ENCODE measurements at places on chromosomes 1 and 21. TPM values are rescaled to one million over a fixed set of nuclear protein-coding genes. Genes with fewer than 3 reads are reported as not detected.
A peak's percentile ranks its signal among the peaks of the same experiment; 100 is the strongest.

The NRIP1 gene
- total RNA-seq = 7.6 TPM

The SPATA45 gene
- total RNA-seq = not detected

The AURKAIP1 gene
- 115 TPM for total RNA-seq

The C1orf56 gene
- 1.0 TPM for total RNA-seq

The GRHL3 gene
- not detected for total RNA-seq

The TNFAIP8L2 gene
- 6.9 TPM for total RNA-seq

The RAB42 gene
- total RNA-seq = not detected

The TRNP1 gene
- total RNA-seq = not detected

The CTSS gene
- total RNA-seq = 88.4 TPM

The PCP4 gene
- total RNA-seq = not detected

The TMCO4 gene
- 6.9 TPM for total RNA-seq

The PTGS2 gene
- 0.41 TPM for total RNA-seq

The GCSAML gene
- 0.14 TPM for total RNA-seq

The WNT2B gene
- 0.16 TPM for total RNA-seq

The C21orf58 gene
- total RNA-seq = 20.7 TPM

The PRMT6 gene
- total RNA-seq = 2.8 TPM

The GBP1 gene
- total RNA-seq = 51.3 TPM

The NTNG1 gene
- 0.25 TPM for total RNA-seq

The SPRR2F gene
- total RNA-seq = not detected

GRCh38 chr1:232062967-232063366 is 436.4 kb downstream of the DISC1 start:
- DNase-seq = no peak

GRCh38 chr1:114902343-114902742 is 47.7 kb downstream of the SYCP1 start:
- DNase-seq = no peak

DNA sequence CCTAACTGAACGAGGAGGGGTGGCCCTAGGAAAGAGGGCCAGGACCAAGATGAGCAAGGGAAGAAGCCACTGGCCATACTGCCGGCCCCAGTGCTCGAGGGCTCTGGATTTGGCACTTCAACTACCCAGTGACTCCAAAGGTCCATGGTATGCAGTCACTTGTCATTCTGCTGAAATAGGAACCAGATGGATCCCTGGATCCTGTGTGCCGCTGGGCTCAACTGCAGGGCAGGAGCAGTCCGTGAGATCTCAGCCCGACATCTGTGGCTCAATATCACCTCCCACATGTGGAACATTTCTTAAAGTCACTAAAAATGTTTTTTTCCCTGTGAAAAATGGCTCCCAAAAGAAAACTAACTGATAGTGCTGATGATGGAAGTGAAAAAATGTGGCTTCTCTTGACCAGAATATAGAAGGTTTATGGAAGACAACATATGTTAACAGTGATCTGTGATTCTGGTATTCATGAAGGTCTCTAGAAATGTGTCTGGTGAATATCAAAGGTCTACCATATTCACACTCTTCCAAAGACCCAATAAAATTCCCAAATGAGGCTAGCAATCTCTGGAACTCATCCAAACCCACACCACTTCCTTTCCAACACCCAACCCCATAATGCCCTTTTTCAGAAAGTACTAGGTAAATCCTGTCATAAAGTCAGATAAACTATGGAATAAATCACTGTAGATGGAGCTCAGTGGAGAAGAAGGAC is 24.1 kb downstream of the PAFAH2 start:
- DNase-seq = no peak

GRCh38 chr1:11807133-11807532 is 1.1 kb downstream of the CLCN6 start:
- no peak for DNase-seq

GRCh38 chr1:161285521-161285920 is 24.2 kb downstream of the MPZ start:
- DNase-seq = no peak

- DNase-seq = no peak
Observed at GRCh38 chr1:191993549-191993948, 164.7 kb upstream of the RGS18 start.

GRCh38 chr1:218366322-218367052 is 21.4 kb downstream of the TGFB2 start:
- no peak for DNase-seq

DNA sequence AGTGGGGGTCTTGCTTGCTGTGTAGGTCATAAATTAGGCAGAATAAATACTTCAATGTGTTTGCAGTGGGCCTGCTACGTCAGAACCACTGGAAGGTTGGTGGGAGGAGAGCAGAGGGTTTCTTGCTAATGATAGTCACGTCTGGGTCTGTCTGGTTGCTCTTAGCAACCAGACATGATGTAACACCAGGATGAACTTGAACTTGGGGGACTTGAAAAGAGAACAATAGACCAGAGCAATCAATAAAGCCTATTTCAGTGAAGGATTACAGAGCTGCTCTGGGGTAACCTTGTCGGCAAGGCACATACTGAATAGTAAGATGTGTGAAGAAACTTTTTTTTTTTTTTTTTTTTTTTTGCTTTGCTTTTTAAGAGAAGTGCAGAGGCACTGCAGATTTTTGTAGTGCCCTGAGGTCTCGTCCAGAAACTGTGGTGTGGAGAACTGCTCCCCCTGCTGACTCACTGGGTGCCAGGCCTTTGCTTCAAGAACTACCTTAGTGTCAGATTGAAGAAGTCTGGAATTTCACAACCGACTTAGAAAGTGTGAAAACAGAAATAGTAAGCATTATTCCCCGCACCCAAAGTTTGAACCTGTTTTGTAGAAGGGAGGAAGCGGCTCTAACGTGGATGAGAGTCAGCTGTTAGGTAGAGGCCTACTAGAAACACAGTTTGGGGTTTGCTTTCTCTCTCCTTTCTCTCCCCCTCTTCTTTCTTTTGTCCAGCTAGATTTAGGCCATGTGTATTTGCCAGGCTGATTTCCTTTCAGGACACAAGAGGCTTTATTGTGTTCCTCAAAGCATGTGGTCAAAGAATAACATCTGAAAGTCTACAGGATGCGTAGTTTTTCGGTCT is 271.6 kb downstream of the TM2D1 start:
- DNase-seq = no peak

- DNase-seq = no peak
Observed at GRCh38 chr21:25911730-25912401, 177.1 kb downstream of the GABPA start.

GRCh38 chr1:119141020-119141424 is 569 bp upstream of the WARS2 start:
- DNase-seq = peak; percentile 59

DNA sequence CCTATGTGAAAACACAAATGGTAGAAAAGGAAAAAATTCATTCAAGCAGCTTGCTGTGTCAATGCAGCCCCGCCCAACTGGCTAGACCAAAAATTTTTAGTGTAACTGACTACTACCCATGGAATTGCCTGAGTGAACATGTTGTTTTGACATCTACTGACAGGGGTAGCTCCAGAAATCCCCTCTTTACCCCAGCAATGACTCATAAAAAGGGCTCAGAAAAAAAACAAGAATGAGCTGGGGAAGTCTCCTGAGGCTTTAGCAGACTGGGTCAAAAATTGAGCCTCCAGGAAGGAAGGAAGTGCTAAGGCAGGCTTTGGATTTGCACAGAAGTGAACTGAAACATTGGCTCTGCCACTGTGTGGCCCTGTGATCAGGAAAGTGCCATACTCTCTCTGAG is 24.4 kb upstream of the FGGY start:
- no peak for DNase-seq

DNA sequence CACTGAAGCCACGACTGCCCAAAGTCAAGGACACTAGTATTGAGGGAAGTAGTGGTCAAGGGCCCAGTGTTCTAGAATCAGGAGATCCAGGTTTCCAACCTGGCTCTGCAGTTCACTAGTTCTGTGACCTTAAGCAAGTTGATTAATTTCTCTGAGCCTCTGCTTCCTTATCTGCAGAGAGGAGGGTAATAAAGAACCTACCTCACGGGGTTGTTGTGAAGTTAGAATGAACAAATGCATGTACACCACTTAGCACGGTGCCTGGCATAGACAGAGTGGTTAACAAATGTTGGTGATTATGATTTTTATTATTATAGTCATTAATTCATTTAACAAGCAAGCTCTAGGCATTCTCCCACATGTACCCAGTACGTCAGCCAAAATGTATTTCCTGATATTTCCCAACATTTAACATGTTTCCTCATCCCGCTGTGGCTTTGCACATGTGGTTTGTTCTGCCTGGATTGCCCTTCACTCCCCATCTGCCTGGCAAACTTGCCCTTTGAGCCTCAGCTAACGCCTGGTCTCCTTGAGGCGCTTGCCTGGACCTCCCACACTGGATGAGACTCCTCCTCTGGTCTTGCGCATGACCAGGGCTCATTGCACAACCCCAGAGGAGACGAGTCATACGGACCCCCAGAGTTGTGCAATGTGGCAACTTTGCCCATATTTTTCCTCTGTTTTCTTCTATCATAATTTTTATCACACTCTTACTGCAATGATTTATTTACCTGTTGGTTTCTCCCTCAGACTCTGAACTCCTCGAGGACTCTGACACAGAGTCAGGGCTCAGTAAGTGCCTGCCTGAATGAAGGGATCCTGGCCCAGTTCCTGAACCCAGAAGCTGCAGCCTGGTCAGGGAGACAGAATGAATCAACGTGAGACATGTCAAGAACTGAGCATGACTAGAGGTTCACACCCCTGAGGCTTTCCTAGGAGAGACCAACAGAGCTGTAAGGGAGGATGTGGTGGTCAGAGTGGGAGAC is 20.7 kb upstream of the MFSD2A start:
- no peak for DNase-seq

DNA sequence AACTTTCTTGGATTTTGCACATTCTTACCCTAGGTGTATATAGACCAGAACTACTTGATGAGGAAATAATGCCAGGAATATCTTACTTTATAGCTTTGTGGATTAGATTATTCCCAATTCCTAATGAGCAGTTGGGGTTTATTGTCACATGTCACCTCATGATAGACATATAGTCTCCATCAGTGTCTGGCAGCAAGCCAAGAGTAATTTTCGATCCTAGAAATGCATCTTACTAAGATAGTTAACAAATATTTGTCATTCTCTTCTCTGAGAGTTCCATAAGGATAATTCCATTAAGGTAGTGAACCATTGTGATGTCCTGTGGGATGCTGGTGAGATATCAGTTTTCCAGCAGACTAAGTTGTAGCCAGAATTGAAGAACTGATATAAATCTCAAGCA is 1282.9 kb upstream of the B3GALT2 start:
- DNase-seq = no peak

GRCh38 chr1:84272401-84272800 is 29.1 kb upstream of the SAMD13 start:
- DNase-seq = no peak

- DNase-seq = no peak
Observed at GRCh38 chr1:184072376-184072775, 20.8 kb downstream of the TSEN15 start.

- DNase-seq = no peak
Observed at GRCh38 chr21:42079008-42079938, 8.2 kb downstream of the UMODL1 start.

DNA sequence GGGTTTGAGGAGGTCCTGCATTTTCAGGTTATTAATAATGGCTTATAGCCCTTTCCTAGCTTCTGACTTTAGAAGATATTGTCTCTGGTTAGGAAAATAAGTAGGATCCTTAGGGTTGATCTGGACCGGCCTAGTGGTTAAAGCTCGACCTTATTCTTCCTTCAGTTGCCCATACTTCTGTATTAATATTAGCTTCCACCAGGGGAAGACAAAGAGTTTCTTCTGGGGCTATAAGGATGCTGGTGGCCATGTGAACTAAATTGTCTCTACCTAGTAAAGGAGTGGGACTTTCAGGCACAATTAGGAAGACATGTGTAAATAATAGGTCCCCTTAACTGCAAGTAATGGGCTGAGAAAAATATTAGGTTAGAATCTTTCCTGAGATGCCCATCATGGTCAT is 20.6 kb upstream of the FCGR2A start:
- no peak for DNase-seq

GRCh38 chr1:52978045-52978444 is 51.0 kb downstream of the SCP2 start:
- DNase-seq = no peak

- no peak for DNase-seq
Observed at GRCh38 chr1:182121787-182122186, 60.3 kb upstream of the ZNF648 start.

DNA sequence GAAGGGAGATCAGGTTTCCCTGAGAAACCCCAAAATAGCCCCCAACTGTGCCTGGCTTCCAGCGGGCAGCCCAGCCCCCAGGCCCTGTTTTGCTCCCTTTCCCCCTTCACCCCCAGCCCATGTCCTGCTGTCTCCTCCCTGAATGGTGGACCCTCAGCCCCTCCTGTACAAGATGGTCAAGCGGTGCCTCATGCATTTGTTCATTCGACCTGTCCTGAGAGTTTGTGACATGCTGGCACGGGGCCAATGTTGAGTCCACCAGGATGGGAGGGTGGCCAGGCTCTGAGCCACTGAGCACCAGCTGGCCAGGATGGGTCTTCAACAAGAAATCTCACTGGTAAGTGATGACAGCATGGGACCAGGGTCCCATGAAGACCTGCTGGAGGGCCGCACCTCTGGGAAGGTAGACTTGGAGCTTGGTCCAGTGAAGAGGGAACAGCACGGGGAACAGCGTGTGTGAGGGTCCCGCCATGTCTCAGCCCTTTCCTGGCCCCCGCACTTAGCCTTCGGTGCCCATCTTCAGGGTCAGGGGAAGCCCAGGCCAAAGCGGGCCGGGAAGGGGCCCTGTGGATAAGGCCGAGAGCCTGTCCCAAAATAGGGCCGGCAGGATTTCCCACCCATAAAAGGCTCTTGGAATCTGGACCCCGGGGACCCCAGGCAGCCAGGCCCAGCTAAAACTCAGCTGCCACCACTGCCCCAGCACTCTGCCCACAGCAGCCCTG is at the start of gene CALML6:
TSS of gene CALML6 (plus strand) at position 290 of the 722 bp plus-strand sequence. CDS start at position 311, 21 bp downstream.
- DNase-seq = no peak

DNA sequence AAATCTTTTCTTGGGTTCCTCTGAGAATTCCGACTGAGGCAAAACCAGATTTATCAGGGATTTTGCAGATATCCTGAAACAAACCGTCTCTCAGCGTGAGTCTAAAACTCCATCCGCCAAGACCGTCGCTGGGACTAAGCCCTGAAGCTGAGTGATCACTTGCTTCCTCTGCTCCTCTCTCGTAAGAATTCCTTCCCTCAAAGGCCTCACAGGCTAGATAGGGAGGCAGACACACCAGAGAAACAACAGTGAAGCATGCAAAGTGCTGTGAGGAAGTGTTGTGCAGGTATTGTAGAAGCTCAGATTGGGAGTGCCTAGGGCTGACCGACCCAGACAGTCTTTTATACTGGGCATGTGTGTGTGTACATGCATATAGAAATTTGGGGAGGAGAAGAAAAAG is 119.1 kb downstream of the RGS7 start:
- DNase-seq = no peak
